Right cardiac atrium (tissue), 5 donors: ENCODE measurements at places on chromosomes 6 and 20.

DNA sequence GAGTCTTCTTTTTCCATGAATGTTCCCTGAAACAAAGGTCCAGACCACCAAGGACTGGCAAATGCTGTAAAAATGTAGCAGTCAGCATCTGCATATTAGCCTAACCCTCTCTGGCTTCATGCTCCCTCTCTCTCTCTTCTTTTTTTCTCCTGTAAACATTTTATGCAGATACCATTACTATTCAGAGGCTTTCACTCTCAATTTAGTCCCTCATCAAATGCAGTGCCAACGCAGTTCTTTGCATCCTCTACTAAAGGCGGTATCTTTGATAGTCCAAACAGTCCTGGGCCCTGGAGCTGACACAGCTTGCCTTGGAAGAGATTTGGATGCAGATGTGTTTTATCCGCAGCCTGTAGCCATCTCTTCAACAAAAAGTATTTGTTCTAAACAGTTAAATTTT lies 167.1 kb upstream of the MMS22L start:
- DNase-seq: no peak

GRCh38 chr6:41427642-41428335 lies 92.4 kb downstream of the NCR2 start:
- DNase-seq: peak; percentile 70

DNA sequence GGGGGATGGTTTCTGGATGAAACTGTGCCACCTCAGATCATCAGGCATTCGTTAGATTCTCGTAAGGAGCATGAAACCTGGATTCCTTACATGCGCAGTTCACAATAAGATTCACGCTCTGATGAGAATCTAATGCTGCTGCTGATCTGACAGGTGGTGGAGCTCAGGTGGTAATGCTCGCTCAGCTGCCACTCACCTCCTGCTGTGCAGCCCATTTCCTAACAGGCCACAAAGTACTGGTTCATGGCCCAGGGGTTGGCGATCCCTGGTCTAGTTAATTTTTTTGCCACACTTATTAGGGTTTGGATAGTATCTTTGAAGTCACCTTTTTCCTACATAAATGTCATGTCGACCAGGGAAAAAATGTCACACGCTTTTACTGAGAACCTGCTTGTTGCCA lies 96.8 kb upstream of the MLIP start:
- no peak for DNase-seq

DNA sequence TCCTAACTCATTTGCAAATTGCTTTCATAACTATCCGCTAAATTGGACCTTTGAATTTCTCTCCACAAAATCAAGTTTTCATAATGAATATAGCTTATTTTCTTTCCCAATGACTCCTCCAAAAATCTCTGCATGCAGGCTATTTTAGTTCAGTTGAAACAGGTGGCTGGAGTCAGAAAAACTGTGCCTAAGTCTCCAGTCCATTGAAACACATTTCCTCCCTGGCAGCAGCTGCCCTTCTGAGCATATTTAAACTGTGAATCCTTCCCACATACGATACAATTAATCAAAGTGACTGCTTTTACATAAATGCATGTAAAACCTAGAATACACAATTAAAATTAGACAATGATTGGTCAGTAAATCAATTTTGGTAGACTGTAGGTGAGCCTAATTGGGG lies 344.6 kb upstream of the MARCKS start:
- DNase-seq: no peak

DNA sequence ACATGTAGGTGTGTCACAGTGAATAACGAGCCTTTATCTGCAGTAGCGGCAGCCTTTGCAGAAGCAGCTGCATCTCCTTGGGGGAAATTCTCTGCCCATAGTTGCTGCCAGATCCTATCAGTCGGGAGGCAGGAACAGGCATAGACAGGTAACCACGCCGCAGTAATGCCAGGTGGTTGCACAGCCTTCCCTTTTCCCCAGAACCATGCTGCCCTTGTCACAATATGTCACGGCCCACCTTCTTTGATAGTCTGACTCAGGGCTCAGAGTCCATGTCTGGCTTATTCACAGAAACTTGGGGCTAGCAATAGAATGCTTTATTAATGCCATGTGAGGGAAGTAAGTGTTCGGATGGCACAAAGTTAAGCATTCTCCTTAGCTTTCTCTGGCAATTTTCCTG lies 76.6 kb downstream of the F13A1 start:
- DNase-seq: no peak

- DNase-seq: no peak
These were observed 11.0 kb upstream of the RBM38 start for GRCh38 chr20:57380081-57380750.

GRCh38 chr6:103313432-103313831 lies 1546.3 kb downstream of the HACE1 start:
- no peak for DNase-seq

GRCh38 chr6:2101213-2101612 lies 144.2 kb downstream of the GMDS start:
- DNase-seq: no peak

- DNase-seq: no peak
These were observed 161.2 kb downstream of the KLHL32 start for GRCh38 chr6:97085772-97086171.

- no peak for DNase-seq
These were observed 40.9 kb downstream of the JAG1 start for GRCh38 chr20:10632721-10633509.

DNA sequence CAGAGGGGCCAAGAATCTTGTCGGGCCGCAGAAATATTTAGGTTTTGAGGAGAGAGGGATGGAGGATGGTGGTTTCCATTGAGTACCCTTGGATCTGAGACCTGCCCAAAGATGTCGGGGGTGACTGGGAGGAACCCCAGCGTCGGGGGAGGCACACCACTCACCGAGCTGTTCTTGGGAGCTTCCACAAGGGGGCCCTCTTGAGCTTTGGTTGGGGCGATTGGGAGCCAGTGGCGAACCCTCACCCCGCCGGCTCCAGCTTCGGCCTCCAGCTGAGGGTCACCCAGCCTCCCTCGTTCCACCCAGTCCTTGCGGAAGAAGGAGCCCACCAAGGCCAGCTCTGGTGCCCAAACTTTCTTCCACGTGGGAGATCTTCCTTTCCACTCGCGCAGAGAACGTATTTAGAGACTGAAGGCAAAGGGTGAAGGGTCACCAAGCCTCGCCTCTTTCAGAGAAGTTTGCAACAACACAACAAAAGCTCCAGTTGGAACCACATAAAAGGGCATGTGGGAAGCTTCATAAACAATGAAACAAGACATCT lies 33.6 kb downstream of the APCDD1L start:
- DNase-seq: peak; percentile 70

- DNase-seq: no peak
These were observed 7.7 kb downstream of the SS18L1 start for GRCh38 chr20:62151225-62151624.

DNA sequence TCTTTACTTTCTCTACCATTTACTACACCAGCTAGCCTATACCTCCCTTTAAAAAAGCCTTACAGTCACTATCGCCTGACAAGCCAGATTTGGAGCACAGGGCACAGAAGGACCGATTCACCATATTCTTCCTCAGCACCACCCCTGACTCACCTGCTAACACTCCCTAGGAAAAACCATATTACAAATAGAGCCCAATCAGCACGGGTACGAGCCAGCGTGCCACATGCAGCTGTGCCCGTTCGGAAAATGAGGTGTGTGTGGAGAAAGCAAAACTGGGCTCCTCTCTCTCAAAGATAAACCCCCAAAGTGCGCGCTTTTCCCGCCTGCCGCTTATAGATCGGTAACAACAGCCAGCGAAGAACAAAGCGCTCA lies 1.2 kb downstream of the SYNCRIP start:
- DNase-seq: no peak

GRCh38 chr6:14986370-14986769 lies 259.5 kb upstream of the JARID2 start:
- no peak for DNase-seq

GRCh38 chr6:170504479-170504878 lies 48.6 kb downstream of the PSMB1 start:
- DNase-seq: no peak

DNA sequence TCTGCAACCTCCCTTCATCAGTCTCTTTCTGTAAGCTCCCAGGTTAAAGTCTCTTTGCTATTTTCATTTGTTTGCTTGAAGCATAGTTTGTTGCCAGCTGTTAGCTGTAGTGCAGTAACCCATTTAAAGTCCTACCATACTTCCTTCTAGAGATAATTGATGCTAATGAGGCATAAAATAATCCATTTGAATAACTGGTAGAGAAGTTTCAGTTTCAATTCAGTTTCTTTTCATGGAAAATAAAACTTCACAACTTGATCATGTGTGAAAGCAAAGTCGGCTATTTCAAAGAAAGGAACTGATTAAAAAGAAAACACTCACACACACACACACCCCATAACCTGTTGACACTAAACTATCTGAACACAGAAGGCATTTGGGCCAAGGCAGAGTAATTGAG lies 68.5 kb upstream of the TENT5A start:
- DNase-seq: no peak

- no peak for DNase-seq
These were observed 1.4 kb upstream of the SRXN1 start for GRCh38 chr20:654417-654750.

- DNase-seq: no peak
These were observed 11.6 kb upstream of the SCGN start for GRCh38 chr6:25640446-25640845.

GRCh38 chr6:145278163-145278807 lies 457.0 kb downstream of the EPM2A start:
- no peak for DNase-seq

DNA sequence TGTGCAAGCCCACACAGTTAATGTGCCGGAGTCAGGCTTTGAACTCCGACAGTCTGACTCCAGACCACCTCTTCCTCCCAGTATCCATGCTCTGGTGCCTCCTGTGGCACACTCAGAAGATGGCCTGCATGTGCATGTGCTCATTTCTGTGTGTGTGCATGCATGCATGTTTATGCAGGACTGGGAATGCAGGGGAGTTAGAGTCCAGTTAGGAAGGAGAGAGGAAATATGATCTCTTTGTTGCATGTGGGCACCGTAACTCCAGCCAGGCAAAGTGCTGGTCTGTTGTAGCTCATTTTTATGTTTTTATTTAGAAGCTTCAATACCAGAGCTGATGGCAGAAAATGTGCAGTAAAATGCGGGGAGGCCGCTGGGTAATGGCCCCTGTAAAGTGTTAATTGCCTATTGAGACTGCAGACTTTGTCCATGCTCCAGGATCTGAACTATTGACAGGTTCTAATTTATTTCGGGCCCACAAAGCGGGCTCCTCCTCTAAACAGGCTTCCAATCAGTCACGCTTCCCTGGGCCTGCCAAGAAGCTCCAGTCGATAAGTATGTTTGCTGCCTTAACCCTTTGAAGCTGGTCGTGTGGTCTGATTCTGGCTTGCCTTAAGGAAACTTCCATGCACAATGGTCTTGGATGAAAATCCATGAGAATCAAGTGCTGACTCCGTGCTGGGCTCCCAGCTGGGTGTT lies 248.3 kb downstream of the DHX35 start:
- no peak for DNase-seq

GRCh38 chr6:106629103-106629858 lies at the start of the genes QRSL1 and RTN4IP1:
Gene QRSL1 (plus strand): TSS chr6:106629578. CDS start chr6:106629682, 104 bp downstream.
Gene RTN4IP1 (minus strand): TSS chr6:106629498. CDS start chr6:106629021, 477 bp downstream.
- DNase-seq: peak; percentile 91

DNA sequence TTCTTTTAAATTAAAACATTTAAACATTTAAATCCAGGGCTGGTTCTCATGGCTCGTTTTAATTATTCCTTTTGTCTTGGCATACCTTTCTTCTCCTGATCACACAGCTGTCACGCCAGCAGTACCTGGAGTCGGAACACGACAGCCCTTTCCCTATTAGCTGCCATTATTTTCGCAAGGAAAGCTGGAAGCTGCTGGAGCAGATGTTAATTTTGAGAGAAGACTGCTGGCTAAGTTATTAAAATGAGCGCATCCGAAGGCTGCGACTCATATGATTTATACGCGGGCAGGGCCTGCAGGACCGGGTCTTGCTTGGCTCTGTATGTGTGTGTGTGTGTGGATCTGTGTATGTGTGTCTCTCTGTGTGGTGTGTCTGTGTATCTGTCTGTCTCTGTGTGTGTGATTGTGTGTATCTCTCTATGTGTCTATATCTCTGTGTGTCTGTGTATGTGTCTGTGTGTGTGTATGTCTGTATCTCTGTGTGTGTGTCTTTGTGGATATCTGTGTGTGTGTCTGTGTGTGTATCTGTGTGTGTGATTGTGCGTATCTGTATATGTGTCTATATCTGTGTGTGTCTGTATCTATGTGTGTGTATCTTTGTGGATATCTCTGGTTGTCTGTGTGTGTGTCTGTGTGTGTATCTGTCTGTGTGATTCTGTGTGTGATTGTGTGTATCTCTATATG lies 191.5 kb downstream of the CDH4 start:
- no peak for DNase-seq

- no peak for DNase-seq
These were observed 16.5 kb downstream of the MDFI start for GRCh38 chr6:41654698-41655151.

GRCh38 chr20:18527836-18528235 lies 20.1 kb downstream of the SEC23B start:
- no peak for DNase-seq

DNA sequence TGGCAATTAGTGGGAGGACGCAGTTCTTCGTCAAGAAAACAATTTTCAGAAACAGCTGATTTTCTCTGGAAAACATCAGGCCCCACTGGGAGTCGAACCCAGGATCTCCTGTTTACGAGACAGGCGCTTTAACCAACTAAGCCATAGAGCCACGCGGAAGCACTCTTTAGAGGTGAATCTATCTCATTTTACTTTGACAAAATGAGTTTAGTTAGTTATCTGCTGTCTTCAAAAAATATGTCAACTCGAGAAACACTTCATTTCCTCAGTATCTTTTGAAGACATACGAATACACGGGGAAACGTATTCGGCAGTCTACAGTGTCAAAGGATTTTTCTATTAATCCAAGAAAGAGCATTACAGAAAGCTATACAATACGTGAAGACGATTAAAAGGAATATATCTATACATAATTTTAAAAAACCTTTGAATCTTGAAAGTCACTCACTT lies 26.7 kb downstream of the GPX6 start:
- DNase-seq: no peak

GRCh38 chr6:40321616-40322015 lies 265.5 kb downstream of the LRFN2 start:
- no peak for DNase-seq

DNA sequence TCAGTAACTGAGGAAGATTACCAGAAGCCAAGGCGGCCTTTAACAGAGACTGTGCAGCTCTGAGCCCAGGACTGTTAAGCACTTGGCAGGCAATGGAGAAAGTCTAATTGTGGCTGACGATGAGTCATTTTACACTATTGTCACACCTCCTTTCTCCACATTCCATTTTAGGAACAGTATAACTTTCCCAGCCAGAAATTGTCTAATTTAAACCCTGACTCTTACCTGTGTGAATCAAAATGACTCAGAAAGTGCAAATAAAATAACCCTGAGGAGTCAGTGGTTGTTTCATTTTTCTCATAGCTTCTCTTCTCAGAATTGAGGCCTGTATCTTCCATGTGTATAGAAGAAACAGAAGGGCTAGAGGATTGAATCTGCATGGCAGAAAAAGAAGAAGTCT lies 40.0 kb upstream of the OPN5 start:
- no peak for DNase-seq

- DNase-seq: no peak
These were observed 108.7 kb upstream of the SGK1 start for GRCh38 chr6:134426623-134427022.

DNA sequence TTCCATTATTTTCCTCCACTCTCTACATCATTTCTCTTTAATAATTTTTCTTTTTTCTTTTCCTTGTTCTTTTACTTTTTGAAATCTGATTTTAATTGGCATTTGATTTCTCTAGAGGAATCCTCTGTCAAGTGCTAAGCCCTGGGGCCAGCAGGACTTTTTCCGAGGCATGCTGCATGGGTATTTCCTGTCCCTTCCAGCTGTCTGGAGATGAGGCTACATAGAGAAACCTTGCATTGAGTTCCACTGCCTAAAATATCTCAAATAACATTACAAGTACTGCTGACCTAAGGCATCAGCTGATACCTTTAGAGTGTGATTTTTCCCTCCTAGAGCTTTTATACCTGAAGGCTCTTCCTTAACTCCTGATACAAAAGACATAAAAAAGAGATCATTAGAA lies 6.2 kb downstream of the RNF217 start:
- DNase-seq: no peak
